ENCODE measurements at places on chromosomes 16 and 17.

GRCh38 chr17:69466905-69467667 lies 52.6 kb downstream of the MAP2K6 start:
- DNase-seq, result no peak

- no peak for DNase-seq
These were observed 53.2 kb downstream of the BAHCC1 start for GRCh38 chr17:81448442-81448841.

DNA sequence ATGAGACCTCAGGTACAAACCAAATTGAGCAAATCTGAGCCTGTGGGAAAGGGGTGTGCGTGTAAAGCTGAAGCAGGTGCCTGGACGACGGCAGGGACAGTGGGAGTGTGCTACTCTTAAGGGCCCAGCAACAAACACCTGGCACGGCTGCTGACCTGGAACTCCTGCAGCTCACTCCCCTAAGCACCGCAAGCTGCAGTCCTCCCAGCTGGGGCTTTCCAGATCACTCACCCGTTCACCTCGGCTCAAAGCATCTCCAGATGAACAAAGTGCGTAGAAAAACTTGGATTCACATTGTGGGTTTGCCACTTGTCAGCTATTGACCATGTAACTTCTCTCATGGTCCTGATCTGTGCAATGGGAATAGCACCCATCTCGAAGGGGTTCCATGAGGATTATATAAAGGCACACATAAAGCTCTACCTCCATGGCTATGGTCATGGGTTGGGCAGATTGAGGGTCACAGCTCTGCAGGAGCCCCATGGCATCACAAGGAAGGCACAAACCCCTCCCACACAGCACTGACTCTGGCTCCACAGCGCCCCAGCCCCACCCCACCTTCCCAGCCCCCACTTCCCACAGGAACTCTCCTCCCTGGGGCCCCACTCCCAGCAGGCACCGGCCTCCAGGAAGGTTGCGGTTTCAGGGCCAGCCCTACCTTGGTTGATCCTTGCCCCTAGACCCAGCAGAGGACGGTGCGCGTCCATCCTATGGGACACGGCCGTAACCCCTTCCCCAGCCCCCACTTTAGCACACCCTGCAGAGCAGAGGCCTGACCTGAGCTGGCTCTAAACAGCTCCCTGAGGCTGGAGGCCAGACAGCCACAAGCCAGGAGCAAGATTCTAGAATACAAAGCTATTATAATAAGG lies 21.9 kb downstream of the ST3GAL2 start:
- no peak for DNase-seq

- no peak for DNase-seq
These were observed 621 bp downstream of the ARHGEF15 start for GRCh38 chr17:8310601-8311123.

DNA sequence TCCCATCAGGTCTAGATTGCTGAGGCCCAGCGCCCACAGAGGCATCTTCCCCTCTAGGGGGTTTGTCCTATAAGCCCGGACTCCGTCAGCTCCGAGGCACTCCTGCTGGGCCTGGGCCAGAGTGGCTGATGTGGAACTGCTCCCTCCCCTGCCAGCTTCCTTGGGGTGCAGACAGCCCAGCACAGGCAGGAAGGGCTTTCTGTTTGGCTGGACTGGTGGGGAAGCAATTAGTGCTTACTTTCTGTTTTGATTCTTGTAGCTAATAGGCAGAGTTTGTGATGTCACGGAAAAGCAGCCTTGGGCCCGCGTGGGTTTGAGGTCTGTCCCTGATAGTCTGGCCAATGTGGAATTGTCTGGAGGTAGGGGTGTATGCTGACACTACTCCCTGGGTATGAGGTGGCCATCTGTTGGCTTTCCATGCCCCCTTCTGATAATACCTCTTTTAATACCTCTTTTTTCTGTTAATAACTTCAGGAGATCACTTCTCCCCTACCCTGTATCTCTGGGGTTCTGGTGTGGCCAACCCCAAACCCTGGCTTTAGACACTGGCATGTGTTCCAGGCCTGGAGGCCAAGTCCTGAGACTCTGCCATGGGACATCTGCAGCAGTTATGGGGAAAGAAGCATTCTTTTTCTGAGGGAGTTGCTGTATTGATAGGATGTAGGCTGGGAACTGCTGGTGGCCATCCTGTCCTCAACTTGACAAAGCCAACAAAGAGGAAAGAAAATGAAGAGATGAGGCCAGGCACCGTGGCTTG lies 190.9 kb downstream of the RAB11FIP4 start:
- DNase-seq, result peak; percentile 34

DNA sequence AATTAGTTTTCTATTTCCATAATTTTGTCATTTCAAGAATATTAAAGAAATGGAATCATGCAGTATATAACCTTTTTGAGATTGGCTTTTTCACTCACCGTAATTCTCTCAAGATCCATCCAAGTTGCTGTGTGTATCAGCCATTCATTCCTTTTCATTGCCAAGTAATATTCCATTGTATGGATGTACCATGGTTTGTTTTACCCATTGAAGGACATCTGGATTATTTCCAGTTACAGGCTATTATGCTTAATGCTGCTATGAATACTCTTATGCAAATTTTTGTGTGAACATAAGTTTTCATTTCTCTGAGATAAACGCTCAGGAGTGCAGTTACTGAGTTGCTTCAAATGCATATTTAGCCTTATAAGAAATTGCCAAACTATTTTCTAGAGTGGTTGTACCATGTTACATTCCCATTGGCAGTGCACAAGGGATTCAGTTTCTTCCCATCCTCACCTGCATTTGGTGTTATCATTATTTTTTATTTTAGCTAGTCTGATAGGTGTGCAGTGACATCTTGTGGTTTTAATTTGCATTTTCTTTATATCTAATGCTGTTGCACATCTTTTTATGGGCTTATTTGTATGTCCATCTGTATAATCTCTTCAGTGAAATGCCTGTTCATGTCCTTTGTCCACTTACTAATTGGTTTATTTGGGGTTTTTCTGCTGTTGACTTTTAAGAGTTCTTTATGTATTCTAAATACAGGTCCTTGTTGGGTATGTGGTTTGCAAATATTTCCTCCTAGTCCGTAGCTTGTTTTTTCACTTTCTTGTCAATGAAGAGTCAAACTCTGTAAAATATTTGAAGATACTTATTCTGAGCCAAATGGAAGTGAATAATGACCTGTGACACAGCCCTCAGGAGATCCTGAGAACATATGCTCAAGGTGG lies 32.7 kb downstream of the BMERB1 start:
- DNase-seq, result no peak

DNA sequence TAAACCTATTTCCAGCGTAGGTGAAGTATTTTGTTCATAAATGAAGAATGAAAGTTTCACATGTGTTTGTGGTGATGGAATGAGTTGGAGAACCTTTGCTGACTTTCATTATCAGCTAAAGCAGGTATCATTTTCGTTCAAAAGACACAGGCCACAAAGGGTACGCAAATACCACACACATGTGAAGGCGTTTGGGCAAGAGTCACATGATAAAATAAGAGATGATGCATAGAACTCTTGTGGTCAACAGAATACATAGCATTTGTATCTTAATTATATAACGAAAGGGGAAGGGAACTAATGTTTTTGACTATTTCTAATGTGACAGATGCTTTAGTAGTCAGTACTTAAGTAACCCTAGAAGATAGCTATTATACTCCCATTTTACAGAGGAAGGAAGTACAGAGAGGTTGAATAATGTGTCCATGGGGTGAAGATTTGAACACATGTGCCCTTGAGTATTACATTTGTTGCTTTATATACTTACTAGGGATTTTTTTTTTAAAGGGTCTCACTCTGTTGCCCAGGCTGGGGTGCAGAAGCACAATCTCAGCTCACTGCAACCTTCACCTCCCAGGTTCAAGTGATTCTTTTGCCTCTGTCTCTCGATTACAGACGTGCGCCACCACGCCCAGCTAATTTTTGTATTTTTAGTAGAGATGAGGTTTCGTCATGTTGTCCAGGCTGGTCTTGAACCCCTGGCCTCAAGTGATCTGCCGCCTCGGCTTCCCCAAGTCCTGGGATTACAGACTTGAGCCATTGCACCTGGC lies 4.8 kb downstream of the RPA1 start:
- no peak for DNase-seq

GRCh38 chr17:10021272-10021984 lies 116.4 kb upstream of the RCVRN start:
- DNase-seq, result no peak

DNA sequence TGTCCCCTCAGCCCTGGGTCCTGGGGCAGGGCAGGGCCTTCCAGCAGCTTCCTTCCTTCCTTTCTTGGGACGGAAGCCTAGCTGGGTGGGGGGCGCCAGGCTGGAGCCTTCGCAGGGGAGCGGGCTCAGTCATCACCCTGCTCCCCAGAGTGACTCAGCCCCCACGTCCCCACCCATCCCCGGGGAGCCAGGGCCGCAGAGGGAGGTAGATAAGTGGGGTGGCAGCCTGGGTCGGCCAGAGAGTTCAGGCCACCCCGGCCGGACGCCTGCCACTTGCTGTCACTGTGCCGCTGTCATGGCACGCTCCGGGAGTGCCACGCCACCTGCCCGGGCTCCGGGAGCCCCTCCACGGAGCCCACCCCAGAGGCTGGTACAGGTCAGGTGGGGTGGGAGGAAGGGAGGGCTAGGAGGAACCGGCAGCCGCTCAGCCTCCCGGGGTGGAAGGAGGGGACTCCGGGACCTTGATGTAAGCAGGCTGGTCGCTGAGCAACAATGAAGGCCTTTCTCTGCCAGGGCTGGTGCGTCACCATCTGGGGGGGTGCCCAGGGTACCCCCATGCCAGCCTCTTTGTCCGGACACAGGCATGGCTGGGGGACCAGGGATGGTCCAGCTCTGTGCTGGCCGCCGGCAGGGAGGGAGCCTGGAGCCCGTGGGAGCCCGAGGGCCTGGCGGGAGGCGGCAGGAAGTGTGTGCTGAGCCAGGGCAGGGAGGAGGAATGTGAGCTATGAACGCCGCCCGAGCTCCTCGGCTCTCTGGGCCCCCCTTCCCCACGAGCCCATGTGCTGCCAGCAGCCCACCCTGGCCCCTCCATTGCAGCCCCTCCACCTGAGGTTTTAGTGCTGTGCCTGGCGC lies 6.6 kb downstream of the NHERF2 start:
- no peak for DNase-seq

DNA sequence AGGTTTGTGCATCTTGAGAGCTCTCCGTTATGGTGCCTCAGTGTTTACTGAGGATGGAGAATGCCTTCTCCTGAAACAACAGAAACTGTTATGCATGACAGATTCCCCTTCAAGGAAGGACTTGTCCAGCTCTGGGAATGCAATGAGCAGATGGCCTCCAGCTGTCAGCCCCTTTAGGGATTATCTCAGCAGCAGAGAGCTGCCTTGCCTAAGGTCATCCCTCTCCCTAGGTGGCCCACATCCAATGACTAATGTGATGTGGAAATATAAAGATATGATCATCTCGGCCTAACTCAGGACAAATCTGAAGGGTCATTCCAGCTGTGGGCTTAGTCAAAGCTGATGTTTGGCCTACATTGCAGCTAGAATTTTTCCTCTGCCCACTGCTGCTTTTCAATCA lies 214.3 kb upstream of the N4BP1 start:
- DNase-seq, result no peak

GRCh38 chr16:15737140-15737644 lies 87.1 kb downstream of the NDE1 start:
- DNase-seq, result no peak

All from Kasumi-1 (cell line).